ENCODE measurements at places on chromosomes 7 and 10.

DNA sequence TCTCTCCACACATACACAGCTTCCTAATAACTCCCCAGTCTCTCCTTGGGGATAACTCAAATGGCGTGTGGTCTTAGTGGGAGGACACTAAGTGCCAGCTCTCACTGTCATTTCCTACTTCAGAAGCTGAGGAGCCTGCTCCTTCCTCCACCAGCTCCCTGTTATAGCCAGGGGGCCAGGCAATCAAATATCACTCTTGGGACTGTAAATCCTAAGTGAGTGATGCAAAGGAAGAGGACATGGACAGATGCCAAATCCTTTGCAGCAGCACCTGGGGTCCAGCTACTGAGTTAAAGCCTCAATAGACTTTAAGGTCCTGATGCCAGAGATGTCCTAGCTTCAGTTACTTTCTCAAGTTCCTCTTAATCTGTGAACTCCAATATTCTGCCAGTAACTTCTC lies 34.1 kb downstream of the SEM1 start:
- DNase-seq = peak; percentile 6

DNA sequence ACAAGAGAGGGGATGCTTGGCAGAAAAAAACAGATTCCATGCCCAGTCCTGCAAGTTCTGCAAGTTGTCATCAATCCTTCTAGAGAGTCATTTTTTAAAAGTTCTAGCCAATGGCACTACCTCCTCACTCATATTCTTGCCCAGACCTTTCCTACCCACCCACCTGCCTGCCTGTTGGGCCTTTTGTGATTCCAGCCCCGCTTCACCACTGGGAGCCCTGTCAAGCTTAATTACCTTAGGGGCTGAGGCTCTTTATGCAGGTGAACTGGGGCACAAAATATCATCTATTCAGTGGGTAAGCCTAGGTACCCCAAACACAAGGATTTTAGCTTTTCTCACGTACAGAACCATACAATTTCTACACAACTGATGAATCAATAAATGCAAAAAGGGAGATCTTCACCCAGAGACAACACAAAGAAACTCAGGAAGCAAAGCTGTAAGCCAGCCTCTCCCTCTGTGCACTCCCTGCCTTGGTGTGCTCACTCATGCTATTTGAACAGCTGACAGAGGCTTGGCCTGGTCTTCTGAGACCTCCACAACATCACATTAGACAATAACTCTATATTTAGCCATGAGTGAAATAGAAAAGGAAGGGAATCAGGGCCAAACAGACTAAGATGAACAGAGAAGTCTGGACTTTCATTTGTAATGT lies 222.6 kb downstream of the HTR7 start:
- no peak for DNase-seq

DNA sequence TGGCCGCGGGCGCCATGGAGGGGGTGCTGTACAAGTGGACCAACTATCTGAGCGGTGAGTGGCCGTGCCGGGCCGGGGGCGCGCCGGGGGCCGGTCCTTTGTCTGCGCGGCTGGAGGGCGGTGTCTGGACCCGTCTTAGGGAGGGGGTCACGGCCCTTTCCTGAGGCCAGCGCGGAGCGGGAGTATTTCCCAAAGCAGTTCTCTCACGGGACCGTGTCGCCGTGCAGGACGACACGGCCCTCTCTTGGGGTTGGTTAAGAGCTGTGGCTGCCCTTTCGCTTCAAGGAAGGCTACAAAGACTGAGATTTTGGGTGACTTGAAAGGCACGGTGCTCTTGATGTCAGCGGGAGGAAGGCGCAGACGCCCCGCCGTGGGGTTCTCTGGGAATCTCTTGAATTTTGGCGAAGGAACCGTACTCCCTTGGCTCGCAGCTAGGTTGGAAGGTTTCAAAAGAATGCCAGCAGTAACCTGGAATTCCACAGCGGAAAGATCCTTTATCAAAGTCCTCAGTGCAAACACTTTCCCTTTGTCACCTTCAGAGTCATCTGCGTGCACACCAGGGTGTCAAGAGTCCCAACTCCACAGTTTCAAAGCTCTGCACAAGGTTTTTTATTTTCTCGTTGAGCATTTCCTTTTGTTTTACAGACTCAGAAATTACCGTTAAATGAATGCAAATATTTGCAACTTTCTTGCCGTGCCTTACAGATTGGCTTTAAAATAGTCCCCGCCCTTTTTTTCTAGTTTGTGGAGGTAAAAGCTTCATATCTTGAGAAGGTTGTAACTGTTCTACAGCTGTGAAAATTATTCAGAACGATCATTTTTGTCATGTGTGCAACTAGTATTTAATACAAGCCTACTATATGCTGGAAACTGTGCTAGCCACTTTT lies 780 bp downstream of the PLEKHA8 start:
- peak; percentile 41 for DNase-seq

DNA sequence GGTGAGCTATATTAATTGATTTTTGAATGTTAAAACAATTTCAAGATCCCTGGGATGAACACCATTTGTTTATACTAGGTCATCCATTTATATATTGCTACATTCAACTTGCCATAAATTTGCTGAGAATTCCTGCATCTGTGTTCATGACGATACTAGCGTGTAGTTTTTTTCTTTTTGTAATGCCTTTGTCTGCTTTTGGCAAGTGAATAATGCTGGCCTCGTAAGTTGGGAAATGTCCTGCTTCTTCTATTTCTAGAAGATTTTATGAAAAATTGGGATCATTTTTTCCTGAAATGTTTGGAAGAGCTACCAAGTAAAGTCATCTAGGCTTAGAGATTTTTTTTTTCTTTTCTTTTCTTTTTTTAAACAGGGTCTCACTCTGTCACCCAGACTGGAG lies 12.9 kb upstream of the MEST start:
- no peak for DNase-seq

GRCh38 chr7:74283858-74284447 lies 5.3 kb upstream of the CLIP2 start:
- DNase-seq = no peak

GRCh38 chr10:600876-601659 lies 88.4 kb downstream of the DIP2C start:
- DNase-seq = no peak

DNA sequence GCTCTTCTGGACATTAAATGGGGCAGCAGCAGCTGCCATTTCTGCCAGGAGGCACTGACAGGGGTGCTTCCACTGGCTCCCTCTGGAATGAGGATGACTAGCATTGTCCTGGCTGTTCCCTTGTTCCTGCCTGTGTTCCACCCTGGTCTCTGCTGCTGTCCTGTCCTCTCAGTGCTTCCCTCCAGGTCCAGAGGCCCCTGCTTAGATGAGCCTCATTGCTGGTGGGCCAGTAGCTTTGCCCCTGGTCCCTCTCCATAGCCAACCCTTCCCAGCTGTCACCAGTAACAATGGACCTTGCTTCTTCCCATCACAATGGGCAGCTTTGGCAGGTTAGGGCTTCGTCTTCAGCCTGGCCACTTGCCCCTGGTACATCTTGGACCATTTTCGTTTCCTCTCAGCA lies 561.1 kb downstream of the TCERG1L start:
- DNase-seq = no peak

DNA sequence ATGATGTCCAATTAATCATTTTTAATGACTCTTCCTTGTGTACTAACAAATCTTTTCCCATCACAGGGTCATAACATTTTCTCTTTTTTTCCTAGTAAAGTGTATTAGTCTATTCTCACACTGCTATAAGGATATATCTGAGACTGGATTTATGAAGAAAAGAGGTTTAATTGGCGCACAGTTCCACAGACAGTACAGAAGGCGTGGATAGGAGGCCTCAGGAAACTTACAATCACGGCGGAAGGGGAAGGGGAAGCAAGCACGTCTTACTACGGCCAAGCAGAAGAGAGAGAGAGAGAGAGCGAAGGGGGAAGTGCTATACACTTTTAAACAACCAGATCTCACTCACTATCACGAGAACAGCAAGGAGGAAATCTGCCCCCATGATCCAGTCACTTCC lies 359.4 kb upstream of the NFE2L3 start:
- no peak for DNase-seq

DNA sequence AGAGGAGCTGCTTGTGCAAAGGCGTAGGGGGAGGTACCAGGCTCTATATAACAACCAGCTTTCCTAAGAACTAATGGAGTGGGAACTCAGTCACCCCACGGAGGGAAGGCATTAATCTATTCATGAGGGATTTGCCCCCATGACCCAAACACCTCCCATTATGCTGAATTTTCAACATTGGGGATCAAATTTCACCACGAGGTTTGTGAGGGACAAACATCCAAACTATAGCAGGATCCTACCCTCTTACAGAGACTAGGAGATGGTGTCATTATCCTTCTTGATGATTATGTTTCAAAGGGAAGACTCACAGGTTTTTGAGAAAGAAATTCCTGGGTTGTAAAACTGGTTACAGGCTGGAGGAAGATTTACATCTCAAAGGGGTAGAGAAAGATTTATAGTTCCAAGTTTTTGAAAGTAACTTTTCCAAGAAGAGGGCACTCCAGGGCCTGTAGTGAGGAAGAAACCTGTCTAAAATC lies 295.0 kb upstream of the DKK1 start:
- DNase-seq = no peak

DNA sequence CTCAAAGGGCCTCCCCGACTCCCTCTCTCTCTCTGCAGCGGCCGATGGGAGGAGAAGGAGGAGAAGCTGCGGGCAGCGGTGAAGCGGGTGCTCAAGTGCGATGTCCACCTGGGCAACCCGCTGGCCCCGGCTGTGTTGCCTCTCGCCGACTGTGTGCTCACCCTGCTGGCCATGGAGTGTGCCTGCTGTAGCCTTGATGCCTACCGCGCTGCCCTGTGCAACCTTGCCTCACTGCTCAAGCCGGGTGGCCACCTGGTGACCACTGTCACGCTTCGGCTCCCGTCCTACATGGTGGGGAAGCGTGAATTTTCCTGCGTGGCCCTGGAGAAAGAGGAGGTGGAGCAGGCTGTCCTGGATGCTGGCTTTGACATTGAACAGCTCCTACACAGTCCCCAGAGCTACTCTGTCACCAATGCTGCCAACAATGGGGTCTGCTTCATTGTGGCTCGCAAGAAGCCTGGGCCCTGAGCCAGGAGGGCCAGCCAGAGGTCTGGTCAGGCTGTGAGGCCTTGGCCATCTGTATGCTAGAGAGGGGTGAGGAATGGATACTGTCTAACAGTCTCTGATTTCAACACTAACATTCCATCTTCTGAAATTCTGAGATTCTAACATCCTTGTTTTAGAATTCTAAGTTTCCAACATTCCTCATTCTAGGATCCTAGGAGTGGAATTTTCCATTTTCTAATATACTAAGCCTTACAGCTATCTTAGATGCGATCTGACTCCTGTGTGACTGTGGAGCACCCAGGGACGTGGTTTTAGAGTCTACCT lies 3.6 kb downstream of the INMT start:
- no peak for DNase-seq

DNA sequence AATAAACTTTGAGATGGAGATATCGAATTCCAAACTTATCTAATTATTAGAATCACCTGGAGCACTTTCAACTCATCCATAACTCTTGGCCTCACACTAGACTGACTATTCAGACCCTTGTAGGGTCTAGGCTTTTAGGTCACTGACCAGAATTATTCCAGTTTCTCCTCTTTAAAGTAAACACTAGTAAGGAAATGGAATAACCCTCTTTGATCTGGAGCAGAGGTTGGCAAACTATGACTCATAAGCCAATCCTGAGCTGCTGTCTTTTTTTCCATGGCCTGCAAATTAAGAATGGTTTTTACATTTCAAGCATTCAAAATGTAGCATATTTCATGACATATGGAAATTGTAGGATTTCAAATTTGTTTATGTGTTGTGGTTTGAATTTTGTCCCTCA lies 1601.9 kb downstream of the REEP3 start:
- DNase-seq = no peak

- DNase-seq = peak; percentile 48
Measured at GRCh38 chr7:4103352-4104091, 578.6 kb upstream of the FOXK1 start.

- no peak for DNase-seq
Measured at GRCh38 chr7:24024276-24025068, 259.5 kb upstream of the NPY start.

DNA sequence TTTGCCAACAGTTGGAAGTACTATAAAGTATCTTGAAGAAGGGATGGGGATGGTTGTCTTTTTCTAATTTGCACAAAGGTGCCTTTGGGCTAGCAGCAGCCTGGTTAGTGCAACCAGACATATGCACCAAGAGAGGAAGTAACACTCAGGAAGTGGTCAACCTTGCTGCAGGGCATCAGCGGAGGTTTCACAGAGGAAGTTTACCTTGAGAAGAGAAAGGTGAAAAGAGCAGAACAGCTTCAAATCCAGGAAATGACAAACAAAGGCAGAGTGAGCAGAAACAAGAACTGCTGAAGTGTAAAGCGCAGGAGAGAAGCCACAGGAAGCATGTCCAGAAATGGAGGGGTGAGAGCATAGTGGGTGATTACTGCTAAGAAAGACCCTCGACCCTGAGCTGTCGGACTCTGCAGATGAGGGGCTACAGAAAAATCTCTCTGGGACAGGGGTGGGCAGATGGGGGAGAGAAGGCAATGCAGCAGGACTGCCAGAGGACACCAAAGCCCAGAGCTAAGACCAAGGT lies 66.9 kb downstream of the STK17A start:
- DNase-seq = no peak

DNA sequence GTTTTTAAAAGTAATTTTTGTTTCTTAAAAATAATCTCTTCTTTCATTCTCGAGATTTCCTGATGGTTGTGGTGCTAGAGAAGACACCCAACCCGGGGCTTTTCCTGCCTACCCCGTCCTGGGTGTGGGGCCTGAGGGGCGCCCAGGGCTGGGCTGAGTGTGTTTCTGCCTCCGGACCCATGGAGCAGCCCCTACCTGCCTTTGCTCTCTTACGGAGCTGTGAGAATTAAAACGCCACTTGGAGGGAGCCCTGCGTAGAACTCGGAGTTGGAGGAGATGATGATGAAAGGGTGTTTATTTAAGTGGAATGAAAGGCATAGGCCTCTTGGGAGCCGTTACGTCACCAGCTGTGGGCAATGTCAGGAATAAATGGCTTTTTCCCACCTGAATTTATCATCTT lies 261.8 kb upstream of the SHH start:
- DNase-seq = no peak

DNA sequence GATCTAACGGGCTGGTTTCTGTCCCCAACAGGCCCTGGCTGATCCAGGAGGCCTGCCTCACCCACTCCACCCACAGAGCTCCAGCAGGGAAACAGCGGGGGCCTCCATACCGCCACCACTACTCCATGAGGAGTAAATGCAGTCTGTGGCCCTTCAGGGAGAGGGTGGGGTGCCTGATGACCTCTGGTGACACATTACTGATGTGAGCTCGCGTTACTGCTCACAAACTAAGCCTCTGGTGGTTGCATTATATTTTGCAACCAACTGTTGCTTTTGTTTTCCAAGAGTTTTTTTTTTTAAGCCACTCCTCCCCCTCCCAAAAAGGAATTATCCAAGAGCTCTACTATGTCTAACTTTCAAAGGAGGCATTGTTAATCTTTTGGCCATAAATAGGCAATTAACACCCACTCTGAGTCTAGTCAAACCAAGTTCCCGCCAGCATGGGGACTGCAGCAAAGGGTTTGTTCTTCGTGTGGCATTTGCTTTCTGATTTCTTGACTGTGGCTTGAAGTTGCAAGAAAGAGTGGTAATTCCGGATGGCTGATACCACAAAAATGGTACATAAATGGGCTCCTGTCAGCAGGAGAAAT lies 72.6 kb downstream of the FAM53B start:
- DNase-seq = peak; percentile 50

- DNase-seq = no peak
Measured at GRCh38 chr10:86162696-86163400, 203.7 kb downstream of the GRID1 start.

Data from cardiac fibroblast (primary cell).